ENCODE measurements at places on chromosomes 5 and 9.
A peak's percentile ranks its signal among the peaks of the same experiment; 100 is the strongest.

DNA sequence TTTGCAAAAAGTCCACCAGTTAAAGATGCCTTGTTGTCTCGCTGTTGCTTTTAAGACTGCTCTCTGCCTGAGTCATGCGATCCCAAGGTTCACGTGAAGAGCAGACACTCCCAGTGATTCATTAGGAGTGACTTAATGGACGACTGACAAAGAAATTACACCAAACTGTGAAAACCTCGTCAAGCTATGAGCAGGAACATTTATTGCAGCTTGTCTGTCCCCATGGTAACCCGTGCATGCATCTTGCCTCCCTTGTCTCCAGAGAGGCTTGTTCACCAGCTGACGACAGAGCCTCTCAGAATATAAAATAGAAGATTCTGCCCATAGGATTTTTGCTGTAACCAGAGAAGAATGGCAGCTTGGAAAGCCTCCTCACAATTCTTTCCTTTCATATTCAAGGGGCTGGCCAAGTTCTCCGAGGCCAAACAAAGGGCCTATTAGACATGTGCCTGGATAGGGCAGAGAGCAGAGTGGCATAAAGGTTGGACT is 352.7 kb downstream of the SPOCK1 start:
- DNase-seq = no peak

DNA sequence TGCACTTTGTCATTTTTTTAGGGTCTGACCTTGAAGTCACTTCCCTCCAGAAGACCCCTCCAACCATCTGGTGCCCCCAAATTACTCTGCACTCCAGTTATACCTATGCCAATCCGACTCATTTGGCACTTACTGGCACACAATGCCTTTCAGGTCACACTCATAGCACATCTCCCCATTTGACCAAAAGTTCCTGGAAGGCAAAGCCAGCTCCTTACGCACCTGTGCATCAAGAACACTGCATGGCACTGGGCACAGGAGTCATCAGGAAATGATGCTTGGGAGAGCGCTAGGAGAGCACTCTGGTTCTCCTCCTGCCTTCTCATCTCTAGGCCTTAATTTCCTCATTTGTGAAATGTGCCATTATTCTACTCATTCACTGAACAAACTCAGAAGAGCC is 2.9 kb downstream of the TNIP1 start:
- DNase-seq = no peak

GRCh38 chr5:151459680-151460324 is 12.4 kb downstream of the SLC36A1 start:
- peak; percentile 72 for DNase-seq

DNA sequence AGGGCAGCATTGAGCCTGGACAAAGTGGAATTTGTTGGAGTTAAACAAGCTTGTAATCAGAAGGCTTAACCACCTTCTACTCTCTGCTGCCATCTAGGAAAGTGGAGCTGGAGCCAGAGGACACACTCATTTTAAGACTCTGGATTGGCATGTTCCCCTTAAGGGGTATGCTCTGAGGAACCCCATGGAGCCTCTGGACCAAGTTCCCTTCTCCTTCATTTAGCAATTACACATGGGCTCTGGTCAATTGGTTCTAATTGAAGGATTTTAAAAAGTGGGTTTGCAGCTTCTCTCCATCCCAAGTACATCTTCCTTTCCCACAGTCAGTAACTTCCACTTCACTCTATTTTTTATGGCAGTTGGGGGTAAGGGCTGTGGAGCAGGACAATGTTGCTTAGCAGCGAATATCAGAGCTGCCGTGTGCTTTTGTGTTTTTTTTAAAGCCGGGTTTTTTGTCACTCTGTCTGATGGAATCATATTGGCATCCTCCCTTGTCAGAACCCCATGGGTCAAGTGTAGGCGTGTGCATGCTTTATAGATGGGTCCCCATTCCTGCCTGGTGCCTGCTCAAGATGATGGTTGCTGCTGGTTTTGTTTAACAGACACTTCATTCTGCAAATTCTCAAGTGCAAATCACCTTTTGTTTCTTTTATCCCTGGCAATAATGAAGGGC is 330.7 kb upstream of the ADAMTSL1 start:
- no peak for DNase-seq

GRCh38 chr5:132860742-132861141 is 5.5 kb downstream of the GDF9 start:
- DNase-seq = no peak

GRCh38 chr5:136012041-136012804 is 16.6 kb upstream of the TGFBI start:
- DNase-seq = no peak

DNA sequence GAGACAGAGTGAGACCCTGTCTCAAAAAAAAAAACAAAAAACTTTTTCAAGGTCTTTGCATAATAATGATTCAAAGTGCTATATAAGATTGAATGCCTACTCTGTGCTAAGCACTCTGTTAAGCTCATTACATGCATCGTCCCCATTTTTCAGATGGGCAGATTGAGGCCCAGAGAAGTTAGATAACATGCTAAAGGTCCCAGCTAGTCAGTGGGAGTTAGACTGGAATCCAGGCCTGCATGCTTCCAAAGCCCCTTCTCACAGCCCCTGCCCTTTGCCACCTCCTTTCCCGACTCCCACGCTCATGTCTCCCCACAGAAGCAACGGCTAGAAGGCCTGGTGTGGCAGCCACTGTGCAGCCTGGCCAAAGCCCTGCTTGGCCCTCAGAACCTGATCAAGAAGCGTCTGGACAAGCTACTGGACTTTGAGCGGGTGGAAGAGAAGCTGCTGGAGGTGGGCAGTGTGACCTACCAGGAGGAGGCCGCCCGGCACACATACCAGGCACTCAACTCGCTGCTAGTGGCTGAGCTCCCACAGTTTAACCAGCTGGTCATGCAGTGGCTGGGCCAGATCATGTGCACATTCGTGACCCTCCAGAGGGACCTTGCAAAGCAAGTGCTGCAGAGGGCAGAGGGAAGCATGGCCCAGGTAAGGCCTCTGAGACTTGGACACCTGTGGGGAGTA is 40.3 kb downstream of the ARHGEF37 start:
- no peak for DNase-seq

DNA sequence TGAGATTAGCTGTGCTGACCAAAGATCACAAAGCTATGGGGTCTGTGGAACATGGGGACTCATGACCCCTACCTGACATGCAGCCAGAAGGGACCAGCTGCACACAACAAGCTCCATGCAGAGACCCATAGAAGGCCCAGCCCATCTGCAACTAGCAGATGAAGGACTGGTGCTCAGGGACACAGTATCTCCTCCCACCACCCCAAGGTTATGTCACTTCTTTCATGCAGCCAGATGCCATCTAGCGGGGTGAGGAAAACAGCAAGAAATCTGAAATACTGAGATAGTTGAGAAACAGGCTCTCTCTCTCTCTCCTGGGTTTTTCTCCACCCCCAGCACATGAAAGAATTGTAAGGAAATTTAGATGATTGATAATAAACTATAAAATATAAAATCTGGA is 161.3 kb upstream of the DAPK1 start:
- DNase-seq = peak; percentile 52

Measured in hematopoietic multipotent progenitor cell treated with erythropoietin and hydrocortisone succinate and interleukin-3 and kit ligand, for 15 days (in vitro differentiated cells).